ENCODE measurements at places on chromosomes 6 and 20. TPM values are rescaled to one million over a fixed set of nuclear protein-coding genes. Genes with fewer than 3 reads are reported as not detected.

Gene CHRNA4
- not detected for polyA plus RNA-seq

Gene PROKR2
- polyA plus RNA-seq = not detected

Gene B3GAT2
- polyA plus RNA-seq = 0.25 TPM

Gene GINS1
- polyA plus RNA-seq = 0.80 TPM

Gene ARMC12
- polyA plus RNA-seq = 0.56 TPM
